ENCODE measurements at places on chromosomes 6 and 20.

- no peak for DNase-seq
Observed at GRCh38 chr6:125586074-125586473, 163.4 kb upstream of the HEY2 start.

DNA sequence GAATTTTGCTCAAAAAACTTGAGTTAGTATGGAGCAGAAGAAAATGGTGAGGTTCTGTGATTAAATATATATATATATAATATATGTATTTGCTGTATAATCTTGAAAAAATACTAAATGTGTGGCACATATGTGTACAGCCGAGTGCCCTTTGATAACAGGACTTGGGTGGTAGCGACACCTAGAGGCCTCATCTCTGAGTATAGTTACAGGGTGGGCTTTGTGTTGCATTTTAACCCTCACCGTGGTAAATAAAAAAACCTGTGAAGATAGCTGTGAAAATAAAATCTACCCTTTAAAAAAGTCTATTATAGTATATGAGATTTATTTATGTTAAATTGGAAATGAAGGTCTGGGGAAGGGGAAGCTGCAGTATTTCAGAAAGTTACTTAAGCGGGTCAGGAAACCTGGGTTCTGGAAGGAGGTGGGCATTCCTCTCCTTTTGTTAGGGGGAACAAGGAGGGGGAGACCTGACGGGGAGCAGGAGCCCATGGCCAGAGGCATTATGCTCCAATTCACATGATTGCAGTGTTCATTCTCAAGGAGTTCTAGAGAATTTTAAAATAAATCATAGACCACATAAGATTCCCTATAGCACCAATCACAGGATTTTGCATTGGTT lies 82.7 kb downstream of the SH3BGRL2 start:
- DNase-seq = peak; percentile 44

- no peak for DNase-seq
Observed at GRCh38 chr20:61599541-61599992, 347.5 kb downstream of the CDH4 start.

GRCh38 chr6:89045011-89045387 lies 35.6 kb upstream of the PNRC1 start:
- no peak for DNase-seq

- no peak for DNase-seq
Observed at GRCh38 chr20:16601047-16601446, 27.8 kb upstream of the KIF16B start.

DNA sequence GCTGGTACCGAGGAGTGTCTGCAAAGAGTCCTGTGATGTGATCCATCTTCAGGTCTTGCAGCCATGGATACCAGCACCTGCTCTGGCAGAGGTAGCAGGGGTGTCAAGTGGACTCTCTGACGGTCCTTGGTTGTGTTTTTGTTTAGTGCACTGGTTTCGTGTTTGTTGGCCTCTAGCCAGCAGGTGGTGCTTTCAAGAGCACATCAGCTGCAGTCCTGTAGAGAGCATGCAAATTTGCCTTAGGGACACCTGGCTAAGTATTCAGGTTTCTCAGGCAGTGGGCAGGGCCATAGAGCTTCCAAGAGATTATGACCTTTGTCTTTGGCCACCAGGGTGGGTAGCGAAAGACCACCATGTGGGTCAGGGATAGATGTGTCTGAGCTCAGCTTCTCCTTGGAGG lies 14.5 kb upstream of the RGS17 start:
- DNase-seq = no peak
